ENCODE measurements at places on chromosomes 1 and 21. TPM values are rescaled to one million over a fixed set of nuclear protein-coding genes. Genes with fewer than 3 reads are reported as not detected.

- no peak overlapping the region for H3K27ac ChIP-seq
- no peaks in the 10 kb centered on the region for H3K27me3 ChIP-seq
- H3K36me3 ChIP-seq = no peaks in the 10 kb centered on the region
Observed at GRCh38 chr1:176843352-176844297, 320.9 kb downstream of the ASTN1 start.

DNA sequence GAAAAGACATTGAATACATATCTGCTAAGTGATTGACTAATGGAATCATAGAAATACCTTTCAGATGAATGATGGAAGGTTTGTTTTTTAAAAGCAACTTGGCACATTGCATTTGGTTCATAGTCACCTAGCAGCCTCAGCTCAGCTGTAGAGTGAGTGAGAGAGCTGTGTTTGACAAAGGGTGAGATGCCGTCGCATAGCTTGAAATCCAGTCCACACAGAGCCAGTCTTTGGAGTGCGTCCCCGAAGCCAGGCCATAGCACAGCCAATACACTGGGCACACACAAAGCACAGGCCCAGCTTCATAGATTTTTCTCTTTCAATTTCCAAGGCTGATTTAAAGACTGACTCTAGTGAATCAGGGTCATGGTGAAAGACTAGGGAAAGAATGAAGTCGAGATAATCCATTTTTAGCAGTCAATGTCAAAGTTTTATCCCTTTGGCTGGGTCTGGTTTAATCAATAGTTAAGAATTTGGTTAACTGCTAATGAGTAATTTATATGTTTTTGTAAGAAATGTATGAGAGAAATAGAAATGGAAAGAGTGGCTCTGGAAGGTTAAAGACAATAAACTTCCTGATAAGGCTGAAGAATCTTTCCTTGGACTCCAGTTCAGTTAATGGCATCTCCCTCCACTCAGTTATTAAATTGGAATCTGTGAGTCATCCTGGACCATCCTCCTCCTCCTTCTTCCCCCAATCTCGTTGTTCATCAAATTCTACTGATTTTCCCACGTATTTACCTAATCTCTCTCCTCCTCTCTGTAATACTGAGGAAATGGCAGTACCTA is 101.2 kb upstream of the IRF2BP2 start:
- H3K27ac ChIP-seq = no peak overlapping the region
- H3K4me3 ChIP-seq = no peak overlapping the region
- DNase-seq = no peak
- no peaks in the 10 kb centered on the region for H3K27me3 ChIP-seq
- H3K36me3 ChIP-seq = no peaks in the 10 kb centered on the region

DNA sequence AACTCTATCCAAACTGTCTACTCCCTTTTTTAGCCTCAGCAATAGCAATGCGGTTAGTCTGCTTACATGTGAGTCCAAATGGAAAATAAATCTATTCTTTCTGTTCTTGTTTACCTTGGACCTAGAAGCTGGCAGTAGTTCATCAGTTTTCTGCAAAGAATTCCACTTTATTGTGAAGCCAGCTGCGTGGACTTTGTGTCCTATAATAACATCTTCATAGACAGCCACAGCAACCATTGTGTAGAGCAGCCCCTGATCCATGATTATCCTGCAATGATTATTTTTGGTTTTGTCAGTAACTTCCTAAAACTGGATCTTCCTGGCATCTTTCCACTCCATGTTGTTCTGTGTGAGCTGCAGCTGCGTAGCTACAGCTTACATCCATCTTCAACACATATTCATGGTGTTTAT is 408.7 kb downstream of the NUF2 start:
- no peaks in the 10 kb centered on the region for H3K27me3 ChIP-seq
- no peak for DNase-seq
- H3K27ac ChIP-seq = no peak overlapping the region
- H3K4me1 ChIP-seq = no peaks in the 10 kb centered on the region

- H3K4me3 ChIP-seq = no peak overlapping the region
- no peaks in the 10 kb centered on the region for H3K4me1 ChIP-seq
- no peaks in the 10 kb centered on the region for H3K36me3 ChIP-seq
- no peak for DNase-seq
- H3K27me3 ChIP-seq = no peaks in the 10 kb centered on the region
- no peak overlapping the region for H3K27ac ChIP-seq
Observed at GRCh38 chr21:31310750-31311149, 33.3 kb downstream of the TIAM1 start.

- H3K4me3 ChIP-seq = no peak overlapping the region
- H3K4me1 ChIP-seq = peaks cover 44% of the 10 kb centered on the region
- H3K27me3 ChIP-seq = peaks cover 8% of the 10 kb centered on the region
- H3K36me3 ChIP-seq = no peaks in the 10 kb centered on the region
- no peak for DNase-seq
- H3K27ac ChIP-seq = no peak overlapping the region
Observed at GRCh38 chr1:10675813-10676212, 120.6 kb downstream of the CASZ1 start.

DNA sequence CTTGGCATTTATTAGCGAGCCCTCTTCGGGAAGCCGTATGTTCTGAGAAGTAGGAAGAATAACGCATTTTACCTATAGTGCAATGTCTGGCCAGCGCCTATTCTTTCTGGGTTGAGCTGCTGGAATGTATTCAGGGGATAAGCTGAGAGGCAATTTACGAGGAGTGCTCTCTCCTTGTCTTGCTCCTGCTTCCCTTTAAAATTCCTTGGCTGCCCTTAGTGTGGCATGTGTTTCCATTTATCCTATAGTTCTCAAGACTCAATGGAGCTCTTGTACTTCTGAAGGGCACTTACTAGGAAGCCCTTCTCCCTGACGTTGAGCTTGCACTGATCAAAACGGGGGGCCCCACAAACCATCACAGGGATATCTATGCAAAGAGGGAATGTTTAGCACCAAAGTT is 364.6 kb downstream of the DISC1 start:
- no peaks in the 10 kb centered on the region for H3K36me3 ChIP-seq
- no peaks in the 10 kb centered on the region for H3K27me3 ChIP-seq
- H3K27ac ChIP-seq = no peak overlapping the region
- H3K4me1 ChIP-seq = peaks cover 5% of the 10 kb centered on the region

DNA sequence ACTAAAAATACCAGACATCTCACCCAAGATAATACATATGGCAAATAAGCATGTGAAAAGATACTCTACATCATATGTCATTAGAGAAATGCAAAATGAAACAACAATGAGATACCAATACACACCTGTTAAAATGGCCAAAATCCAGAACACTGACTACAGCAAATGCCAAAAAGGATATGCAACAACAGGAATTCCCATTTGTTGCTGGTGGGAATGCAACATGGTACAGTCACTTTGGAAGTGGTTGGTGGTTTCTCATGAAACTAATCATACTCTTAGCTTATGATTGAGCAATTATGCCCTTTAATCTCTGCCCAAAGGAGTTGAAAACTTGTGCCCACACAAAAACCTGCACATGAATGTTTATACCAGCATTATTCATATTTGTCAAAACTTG is 6.4 kb upstream of the RGS2 start:
- H3K4me3 ChIP-seq = no peak overlapping the region
- no peak overlapping the region for H3K27ac ChIP-seq
- DNase-seq = no peak
- no peaks in the 10 kb centered on the region for H3K27me3 ChIP-seq
- H3K36me3 ChIP-seq = no peaks in the 10 kb centered on the region

GRCh38 chr21:40845441-40845995 is 1.4 kb downstream of the DSCAM start:
- H3K4me3 ChIP-seq = no peak overlapping the region
- peaks cover 4% of the 10 kb centered on the region for H3K27me3 ChIP-seq
- no peaks in the 10 kb centered on the region for H3K4me1 ChIP-seq
- no peaks in the 10 kb centered on the region for H3K36me3 ChIP-seq
- no peak for DNase-seq

- DNase-seq = no peak
- H3K4me3 ChIP-seq = no peak overlapping the region
- H3K27ac ChIP-seq = no peak overlapping the region
- H3K27me3 ChIP-seq = no peaks in the 10 kb centered on the region
- no peaks in the 10 kb centered on the region for H3K4me1 ChIP-seq
- H3K36me3 ChIP-seq = no peaks in the 10 kb centered on the region
Observed at GRCh38 chr1:26861286-26861701, 1.7 kb upstream of the SFN start.

GRCh38 chr1:183877053-183877720 is 72.3 kb downstream of the RGL1 start:
- no peak overlapping the region for H3K27ac ChIP-seq
- H3K36me3 ChIP-seq = no peaks in the 10 kb centered on the region
- no peaks in the 10 kb centered on the region for H3K27me3 ChIP-seq
- H3K4me3 ChIP-seq = no peak overlapping the region

- no peak overlapping the region for H3K4me3 ChIP-seq
- H3K4me1 ChIP-seq = peaks cover 9% of the 10 kb centered on the region
- H3K27me3 ChIP-seq = no peaks in the 10 kb centered on the region
- DNase-seq = no peak
- H3K27ac ChIP-seq = no peak overlapping the region
Observed at GRCh38 chr1:228457017-228457395, 30.2 kb upstream of the RNF187 start.

- DNase-seq = no peak
- H3K27ac ChIP-seq = no peak overlapping the region
- no peak overlapping the region for H3K4me3 ChIP-seq
- H3K27me3 ChIP-seq = no peaks in the 10 kb centered on the region
- no peaks in the 10 kb centered on the region for H3K4me1 ChIP-seq
Observed at GRCh38 chr1:184502161-184502560, 115.3 kb downstream of the C1orf21 start.

Gene MX1
- not detected for total RNA-seq

Gene OPTC
- total RNA-seq = not detected

Gene ANKRD65
- 6.2 TPM for total RNA-seq

Gene KRTAP10-9
- total RNA-seq = not detected

Gene ZNF593OS
- not detected for total RNA-seq

Gene NPPA
- total RNA-seq = 0.61 TPM

Gene GPR37L1
- total RNA-seq = 0.02 TPM

All from SJCRH30 (cell line).